ENCODE measurements at places on chromosomes 12 and 14.

- DNase-seq: no peak
These were observed 53.3 kb downstream of the RBM19 start for GRCh38 chr12:113912760-113913329.

DNA sequence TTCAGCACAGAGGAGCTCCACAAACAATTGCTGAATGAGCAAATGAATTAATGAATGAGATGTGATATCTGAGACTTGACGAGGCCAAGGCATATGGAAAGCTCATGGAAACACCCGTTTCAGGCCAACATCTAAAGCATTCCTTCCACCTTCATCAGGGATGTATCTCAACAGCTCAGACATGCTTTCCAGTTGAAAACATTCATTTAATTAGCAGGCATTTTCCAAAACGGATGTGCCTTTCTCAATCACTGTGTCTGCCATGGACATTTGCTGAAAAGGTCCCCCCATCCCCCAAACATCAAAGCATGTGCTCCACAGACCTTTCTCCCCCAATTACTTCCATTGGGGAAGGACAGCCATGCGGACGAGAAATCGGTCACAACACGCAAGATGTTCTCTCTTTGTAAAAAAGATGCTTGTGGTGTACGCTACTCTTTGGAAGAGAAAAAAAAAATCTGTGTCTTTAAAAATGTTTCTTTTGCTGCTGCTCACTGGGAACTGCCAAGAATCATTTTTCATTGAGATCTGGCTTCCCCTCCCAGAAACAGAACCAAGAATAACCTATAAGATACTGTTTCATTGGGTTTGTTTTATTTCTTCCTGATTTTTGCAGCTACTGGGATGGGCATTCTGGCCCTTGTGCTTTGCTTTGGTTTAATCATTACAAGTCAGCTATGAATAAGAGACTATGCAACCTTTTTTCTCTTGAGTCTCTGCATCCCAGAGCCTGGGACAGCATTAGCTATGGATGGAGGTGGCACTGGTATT lies 528.2 kb downstream of the MED13L start:
- DNase-seq: no peak

- DNase-seq: no peak
These were observed 158.8 kb downstream of the RPAP3 start for GRCh38 chr12:47547077-47547476.

GRCh38 chr12:120855823-120856588 lies 48.2 kb downstream of the SPPL3 start:
- DNase-seq: no peak

GRCh38 chr12:85794531-85794930 lies 41.7 kb downstream of the RASSF9 start:
- DNase-seq: no peak

GRCh38 chr12:64061868-64062375 lies 160.2 kb downstream of the KICS2 start:
- no peak for DNase-seq

DNA sequence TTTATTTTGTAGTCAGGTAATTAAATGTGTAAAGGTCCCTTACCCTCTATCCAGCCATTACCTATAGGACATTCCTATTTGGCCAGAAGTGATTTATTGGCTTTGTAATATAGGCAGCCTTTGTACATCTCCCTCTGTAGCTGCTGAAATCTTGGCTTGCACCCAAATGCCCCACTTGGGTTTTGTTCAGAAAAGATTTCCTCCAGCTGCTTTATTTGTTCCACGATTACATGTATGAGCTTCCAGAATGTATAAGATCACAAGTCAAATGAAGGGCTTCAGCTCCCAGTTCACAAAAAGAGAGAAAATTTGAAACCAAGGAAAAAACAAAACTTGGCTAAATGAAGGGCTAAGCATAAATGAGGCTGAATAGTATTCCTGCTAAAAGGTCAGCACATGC lies 103.4 kb downstream of the EFCAB11 start:
- DNase-seq: no peak

GRCh38 chr12:47602325-47602724 lies 103.5 kb downstream of the RPAP3 start:
- DNase-seq: no peak

DNA sequence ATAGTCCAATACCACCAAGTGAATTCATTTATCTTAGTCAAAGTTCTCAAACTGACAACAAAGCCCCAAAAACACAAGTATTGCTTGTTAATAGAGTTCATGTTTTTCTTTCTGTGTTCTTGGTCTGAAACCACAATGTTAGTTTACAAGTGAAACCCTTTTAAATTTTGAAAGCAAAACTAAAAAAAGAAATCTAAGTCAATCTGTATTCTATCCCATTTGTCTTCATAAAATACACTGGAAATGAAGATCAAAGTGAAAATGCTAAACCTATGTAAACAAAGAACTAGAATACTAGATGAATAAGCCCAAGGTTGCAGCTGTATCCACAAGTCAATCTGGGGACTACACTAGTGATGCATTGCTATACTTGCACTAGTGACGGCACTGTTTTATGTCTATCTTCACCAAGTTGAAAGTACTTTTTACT lies 10.4 kb downstream of the MAP4K5 start:
- DNase-seq: no peak

DNA sequence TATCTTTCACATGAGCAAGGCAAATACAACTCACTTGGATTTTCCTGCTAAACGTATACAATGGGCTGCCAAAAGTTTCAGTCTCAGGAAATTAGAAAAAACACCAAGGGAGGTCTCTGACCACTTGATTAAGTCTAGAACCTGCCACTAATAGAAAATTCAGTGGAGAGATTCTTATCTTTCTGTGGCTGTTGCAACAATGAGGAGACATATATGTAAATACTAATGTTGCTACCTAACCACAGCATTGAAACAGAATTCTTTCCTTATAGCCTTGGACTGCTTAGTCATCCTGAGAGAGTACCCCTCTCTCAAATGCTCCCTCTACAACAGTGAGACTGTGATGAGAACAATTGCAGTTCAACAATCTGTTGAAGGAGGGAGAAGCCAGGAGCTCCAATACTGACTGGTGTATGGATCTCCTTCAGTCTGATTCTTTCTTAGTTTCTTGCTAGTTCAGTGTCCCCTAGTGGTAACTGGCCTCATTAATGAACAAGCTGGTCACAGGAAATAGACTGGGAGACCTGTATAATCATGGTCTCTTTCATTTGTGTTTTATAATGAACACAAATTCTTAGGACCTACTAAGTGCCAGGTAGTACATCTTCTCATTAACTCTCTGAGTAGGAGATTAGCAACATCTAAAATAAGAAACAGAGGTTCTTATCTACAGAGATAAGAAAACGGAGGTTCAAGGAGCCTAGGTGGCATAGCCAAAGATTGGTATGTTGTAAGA lies 164.5 kb downstream of the SLC38A4 start:
- no peak for DNase-seq

DNA sequence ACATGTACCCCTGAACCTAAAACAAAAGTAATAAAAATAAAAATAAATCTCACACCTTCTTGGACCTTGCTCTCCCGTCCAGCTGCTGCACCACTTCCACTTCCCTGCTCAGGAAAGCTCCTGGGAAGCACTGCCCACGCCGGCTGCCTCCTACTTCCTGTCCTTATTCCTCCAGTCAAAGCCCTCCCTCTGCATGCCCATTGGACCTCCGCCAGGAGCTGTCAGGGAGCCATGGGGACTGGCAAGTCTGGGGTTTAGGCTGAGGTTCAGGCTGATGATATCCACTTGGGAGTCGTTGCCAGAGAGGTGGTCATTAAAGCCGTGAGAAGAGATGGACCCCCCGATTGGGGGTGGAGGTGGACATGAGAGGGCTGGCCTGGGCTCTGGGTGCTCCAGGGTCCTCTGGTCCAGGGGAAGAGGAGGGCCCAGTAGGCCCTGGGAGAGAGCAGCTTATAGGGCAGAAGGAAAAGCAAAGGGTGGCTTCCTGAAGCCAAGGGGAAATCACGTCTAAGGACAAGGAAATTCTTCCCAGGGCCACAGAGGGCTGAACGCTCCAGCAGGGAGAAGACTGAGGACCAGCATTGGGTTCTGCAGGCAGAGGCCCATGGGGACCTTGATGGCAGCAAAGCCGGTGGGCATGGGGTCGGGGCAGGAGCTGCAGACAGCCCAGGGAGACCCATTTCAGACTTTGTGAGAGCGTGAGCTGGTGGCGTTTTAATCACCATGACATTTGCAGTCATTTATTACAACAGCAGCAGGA lies 78.7 kb downstream of the FZD10 start:
- DNase-seq: no peak

DNA sequence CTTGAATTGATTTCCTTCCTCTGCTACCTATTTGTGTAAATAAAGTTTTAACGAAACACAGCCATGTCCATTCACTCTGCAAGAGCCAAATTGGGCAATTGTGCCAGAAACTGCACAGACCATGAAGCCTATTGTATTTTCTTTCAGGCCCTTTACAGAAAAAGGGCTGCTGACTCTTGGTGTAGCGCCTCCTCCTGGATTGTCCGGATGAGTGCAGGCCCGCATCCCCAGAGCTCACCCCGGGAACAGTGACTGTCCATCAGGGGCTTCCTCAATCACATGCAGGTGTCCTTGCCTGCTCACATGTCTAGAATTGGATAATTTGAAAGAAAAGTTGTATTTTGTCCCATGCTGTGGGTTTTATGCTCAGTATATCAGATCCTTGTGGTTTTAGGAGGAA lies 1282.2 kb downstream of the AACS start:
- DNase-seq: no peak

GRCh38 chr12:26135010-26135420 lies 10.2 kb upstream of the BHLHE41 start:
- DNase-seq: no peak

DNA sequence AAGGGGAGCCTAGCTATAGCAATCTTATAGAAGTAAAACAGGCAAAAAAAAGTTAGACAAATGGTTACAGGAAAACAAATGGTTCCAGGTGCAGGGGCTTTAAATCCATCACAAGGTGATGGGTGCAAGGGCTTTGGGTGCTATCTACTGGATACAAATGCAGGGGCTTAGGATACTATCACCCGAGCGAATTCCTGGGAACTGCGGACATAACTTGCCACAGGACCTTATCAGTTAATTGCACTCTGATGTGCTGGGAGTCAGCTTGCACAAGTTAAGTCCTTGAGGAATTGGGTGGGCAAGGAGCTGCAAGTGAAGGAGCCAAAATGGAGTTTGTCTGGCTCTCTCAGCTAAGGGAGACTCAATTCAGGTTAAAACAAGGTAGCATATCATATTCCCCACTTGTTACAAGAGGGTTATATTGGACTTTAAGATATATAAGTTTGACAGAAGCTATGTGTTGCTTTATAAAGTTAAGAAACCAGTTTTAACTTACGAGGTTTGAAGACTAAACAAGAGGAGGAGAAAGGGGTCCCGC lies 115.0 kb upstream of the PZP start:
- no peak for DNase-seq

DNA sequence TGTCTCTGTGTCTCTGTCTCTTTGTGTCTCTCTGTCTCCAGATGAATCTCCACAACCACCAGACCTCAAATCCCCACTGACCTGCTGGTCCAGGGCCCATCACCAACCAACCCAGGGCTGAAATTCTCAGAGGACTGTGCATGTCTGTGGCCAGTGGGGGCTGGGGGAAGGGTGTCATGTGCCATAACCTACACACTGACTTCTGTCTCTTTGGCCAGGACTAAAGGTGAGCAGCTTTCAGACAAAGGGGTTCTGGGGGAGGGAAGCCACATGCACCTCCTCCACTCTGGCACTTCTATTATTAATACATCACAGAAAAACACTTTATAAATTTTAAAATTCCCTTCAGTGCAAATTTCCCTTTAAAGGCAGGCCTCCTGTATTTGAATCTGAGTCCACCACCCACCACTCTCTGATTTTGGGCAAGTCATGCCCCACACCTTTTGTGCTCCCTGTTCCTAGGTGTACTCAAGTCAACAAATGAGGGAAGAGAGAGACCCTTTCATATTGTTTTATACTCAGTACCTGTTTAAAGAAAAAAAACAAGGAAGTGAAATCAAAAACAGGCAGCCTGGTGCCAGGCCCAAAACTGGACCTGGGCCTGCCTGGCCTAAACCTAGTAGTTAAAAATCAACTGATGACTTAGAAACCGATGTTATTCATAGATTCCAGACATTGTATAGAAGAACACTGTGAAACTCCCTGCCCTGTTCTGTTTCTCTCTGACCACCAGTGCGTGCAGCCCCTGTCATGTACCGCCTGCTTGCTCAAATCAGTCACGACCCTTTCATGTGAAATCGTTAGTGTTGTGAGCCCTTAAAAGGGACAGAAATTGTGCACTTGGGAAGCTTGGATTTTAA lies 80.2 kb downstream of the TUNAR start:
- no peak for DNase-seq
